Heart right ventricle (tissue), 16 donors: ENCODE measurements at places on chromosomes 6 and 20.

DNA sequence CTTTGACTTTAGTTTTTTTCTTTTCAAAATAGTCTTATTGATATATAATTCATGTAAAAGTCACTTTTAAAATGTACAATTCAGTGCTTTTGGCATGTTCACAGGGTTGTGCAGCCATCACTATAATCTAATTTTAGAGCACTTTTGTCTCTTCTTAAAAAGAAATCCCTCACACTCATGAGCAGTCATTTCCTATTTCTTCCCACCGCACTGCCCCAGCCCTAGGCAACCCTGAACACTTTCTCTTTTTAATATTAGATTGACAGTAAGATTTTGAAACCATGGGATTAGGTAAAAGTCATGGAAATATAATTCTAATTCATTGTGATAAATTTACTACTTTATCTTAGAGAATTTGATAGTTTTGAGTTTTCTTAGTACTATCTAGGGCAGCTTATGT is 309.4 kb downstream of the UTRN start:
- peaks cover 5% of the 10 kb centered on the region for H3K4me1 ChIP-seq
- no peak for DNase-seq
- H3K36me3 ChIP-seq: no peaks in the 10 kb centered on the region
- no peak overlapping the region for H3K4me3 ChIP-seq
- no peak overlapping the region for H3K27ac ChIP-seq

DNA sequence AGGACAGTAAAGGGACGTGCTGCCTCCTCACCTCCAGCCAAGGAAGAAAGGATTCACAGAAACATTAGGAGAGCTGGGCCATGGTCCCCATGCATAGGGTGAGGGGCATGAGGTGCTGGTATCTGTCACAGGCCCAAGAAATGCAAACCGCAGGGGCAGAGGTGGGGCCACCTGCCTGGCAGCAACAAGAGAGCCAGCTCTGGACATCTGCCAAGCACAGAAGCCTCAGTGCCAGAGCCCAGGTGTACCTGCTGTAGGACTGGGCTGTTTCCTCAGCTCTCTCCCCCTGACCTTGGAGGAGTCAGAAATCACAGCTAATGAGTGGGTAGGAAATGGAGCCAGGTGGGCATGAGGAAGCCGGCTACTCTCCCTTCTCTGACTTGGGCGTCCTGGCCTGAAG is 45.3 kb downstream of the SLC2A12 start:
- H3K4me1 ChIP-seq: no peaks in the 10 kb centered on the region
- no peaks in the 10 kb centered on the region for H3K27me3 ChIP-seq
- H3K4me3 ChIP-seq: no peak overlapping the region

GRCh38 chr20:6818033-6818808 is 50.7 kb downstream of the BMP2 start:
- H3K27ac ChIP-seq: no peak overlapping the region
- H3K4me1 ChIP-seq: no peaks in the 10 kb centered on the region
- DNase-seq: no peak
- no peaks in the 10 kb centered on the region for H3K36me3 ChIP-seq
- H3K27me3 ChIP-seq: peaks cover 17% of the 10 kb centered on the region
- no peak overlapping the region for H3K4me3 ChIP-seq

DNA sequence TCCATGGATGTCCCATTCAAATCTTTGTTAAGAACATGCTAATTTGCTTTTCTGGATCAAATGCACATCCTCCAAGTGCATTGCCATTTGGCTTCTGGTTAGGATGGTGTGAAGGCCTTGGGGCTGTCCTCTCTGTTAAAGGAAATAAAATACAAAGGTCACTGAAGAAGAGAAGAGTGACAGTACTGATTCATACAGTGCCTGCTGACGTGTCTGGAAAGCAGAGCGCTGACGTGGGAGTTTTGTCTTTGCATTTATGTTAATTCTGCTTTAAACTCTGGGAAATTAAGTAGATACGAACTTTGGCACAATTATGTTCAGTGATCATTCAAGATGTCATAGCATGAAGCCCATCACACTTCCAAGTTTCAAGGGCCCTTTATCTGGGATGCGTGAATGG is 33.2 kb downstream of the SYNDIG1 start:
- H3K36me3 ChIP-seq: no peaks in the 10 kb centered on the region
- no peak for DNase-seq
- peaks cover 14% of the 10 kb centered on the region for H3K4me1 ChIP-seq
- H3K4me3 ChIP-seq: no peak overlapping the region

- H3K4me1 ChIP-seq: no peaks in the 10 kb centered on the region
- peaks cover 67% of the 10 kb centered on the region for H3K36me3 ChIP-seq
- no peak for DNase-seq
- H3K4me3 ChIP-seq: no peak overlapping the region
Measured at GRCh38 chr20:38905375-38905774, 20.8 kb upstream of the FAM83D start.

DNA sequence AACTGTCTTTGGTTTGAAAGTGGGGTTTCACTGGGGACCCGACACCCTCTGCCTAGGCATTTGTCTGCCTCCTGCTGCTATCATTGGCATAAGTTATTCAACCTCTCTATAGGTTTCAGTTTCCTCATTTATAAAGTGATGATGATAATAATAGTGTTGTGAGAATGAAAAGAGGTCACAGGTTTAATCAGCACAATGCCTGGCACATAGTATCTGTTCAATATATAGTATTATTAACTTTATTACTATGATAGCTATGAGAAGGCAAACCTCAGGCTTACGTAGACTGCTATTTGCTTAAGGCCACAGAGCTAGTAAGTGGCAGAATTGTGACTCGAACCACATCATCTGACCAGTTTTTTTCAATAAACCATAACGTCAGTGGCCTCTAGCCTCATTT is 256.8 kb downstream of the CDKAL1 start:
- no peak overlapping the region for H3K27ac ChIP-seq
- no peaks in the 10 kb centered on the region for H3K27me3 ChIP-seq
- H3K4me1 ChIP-seq: no peaks in the 10 kb centered on the region
- no peak overlapping the region for H3K4me3 ChIP-seq

GRCh38 chr20:51042064-51042463 is 19.2 kb upstream of the KCNG1 start:
- DNase-seq: no peak
- no peak overlapping the region for H3K27ac ChIP-seq
- no peak overlapping the region for H3K4me3 ChIP-seq
- H3K36me3 ChIP-seq: no peaks in the 10 kb centered on the region
- no peaks in the 10 kb centered on the region for H3K4me1 ChIP-seq

GRCh38 chr6:6701864-6702263 is 113.3 kb downstream of the LY86 start:
- no peak for DNase-seq
- peaks cover 28% of the 10 kb centered on the region for H3K4me1 ChIP-seq
- no peaks in the 10 kb centered on the region for H3K27me3 ChIP-seq
- H3K4me3 ChIP-seq: no peak overlapping the region

DNA sequence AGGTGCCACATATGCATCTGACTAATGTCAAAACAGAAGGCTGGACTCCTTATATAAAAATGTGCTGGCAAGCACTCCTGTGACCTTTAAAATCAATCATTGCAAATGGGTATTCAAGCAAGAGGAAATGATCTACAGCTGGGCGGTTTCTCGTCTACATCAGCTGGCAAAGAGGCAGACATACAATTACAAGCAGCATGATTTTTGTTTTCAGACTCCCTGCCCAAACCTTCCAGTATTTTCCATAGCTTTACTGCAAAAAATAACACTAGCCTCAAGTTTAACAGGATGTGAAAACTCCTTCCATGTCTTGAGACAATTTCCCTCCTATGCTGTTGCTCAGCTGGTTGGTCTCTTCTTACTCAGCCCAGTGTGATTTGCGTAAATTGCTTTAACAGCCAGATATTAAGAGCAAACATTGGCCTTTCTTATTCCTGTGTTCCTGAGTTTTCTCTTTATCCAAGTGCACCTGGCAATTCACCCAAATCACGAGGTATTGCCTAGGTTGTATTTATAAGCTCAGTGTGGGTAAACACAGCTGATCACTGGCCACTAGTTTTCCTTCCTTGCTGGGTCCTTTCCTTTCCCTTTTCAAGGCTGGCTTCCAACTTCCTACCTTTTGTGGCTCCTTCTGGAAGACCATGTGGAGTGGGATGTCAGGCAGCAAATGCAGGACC is 130.4 kb downstream of the MOXD1 start:
- peaks cover 7% of the 10 kb centered on the region for H3K27me3 ChIP-seq
- H3K36me3 ChIP-seq: no peaks in the 10 kb centered on the region
- no peak overlapping the region for H3K27ac ChIP-seq
- no peak overlapping the region for H3K4me3 ChIP-seq

DNA sequence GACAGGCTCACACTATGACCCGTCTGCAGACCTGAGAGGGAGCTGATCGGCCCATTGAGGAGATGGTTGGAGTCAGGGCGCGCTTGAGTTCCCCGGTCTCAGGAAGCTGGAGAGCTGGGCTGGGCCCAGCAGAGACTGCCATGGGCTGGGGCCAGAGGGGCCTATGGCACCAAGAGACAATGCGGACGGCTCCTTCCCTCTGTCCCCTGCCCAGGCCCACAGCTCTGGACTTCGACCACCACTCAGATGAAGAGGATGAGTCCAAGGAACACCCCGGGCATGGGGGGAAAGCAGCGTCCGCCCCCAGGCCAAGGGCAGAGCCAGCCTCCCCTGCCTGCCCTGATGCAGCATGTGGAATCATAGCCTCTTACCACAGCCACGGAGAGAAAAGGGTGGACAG is 40.2 kb upstream of the PHACTR3 start:
- no peak overlapping the region for H3K4me3 ChIP-seq
- peaks cover 23% of the 10 kb centered on the region for H3K27me3 ChIP-seq
- no peaks in the 10 kb centered on the region for H3K4me1 ChIP-seq
- DNase-seq: no peak
- no peaks in the 10 kb centered on the region for H3K36me3 ChIP-seq

DNA sequence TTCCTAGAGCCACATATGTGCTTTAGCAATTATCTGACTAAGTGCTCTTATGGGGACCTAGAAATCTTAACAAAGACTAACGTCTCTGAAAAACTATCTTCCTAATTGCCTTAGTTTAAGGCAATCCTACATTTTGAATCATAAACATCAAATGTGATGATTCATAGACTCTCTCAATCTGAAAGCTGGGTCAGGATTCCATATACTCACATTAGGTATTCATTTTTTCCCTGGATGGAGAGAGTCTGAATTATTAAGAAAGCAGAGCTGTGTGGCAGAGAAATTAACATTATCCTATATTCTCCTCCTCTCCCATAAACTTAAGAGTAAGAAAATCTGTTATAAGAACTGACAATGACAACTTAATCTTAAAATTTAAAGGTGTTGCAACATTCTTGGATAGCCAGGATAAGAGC is 1.6 kb upstream of the PRL start:
- no peak overlapping the region for H3K27ac ChIP-seq
- no peaks in the 10 kb centered on the region for H3K4me1 ChIP-seq
- DNase-seq: no peak
- H3K4me3 ChIP-seq: no peak overlapping the region
- H3K36me3 ChIP-seq: no peaks in the 10 kb centered on the region

DNA sequence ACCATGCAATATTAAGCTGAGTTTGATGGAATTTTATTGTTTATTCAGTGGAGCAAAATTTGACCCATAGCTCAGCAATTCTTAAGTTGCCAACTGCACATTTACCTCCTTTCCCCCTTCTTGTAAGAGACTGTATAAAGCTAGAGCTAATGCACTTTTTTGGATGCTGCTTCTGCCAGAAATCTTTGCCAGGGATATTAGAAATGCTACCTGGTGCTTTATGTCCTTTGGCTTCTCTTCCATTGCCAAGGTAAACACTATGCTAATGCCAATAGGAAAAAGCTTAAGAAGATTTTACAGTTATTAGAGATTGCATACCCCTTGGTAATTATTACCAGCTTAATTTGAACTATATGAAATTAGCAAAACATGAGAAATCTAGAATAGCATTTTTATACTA is 79.0 kb upstream of the OGFRL1 start:
- H3K27ac ChIP-seq: no peak overlapping the region
- DNase-seq: no peak
- no peaks in the 10 kb centered on the region for H3K27me3 ChIP-seq
- H3K4me3 ChIP-seq: no peak overlapping the region
- no peaks in the 10 kb centered on the region for H3K4me1 ChIP-seq
- H3K36me3 ChIP-seq: no peaks in the 10 kb centered on the region

DNA sequence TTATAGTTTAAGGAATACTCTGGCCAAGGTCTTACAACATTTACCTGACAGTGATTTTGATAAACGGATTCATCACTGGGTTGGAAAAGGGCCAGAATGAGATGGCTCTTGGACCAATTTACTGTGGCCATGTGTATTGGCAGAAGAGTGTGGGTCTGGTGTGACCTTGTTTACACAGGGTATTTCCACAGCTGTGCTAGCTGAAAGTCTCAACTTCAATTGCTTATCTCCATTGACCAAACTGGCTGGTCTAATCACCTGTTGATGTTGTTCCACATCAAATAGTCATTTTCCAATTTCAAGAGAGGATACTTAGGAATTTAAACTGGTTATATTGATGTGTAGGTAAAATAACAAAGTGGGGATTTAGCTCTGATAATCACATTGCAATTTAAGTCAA is 501.6 kb upstream of the MAP3K7 start:
- no peak overlapping the region for H3K4me3 ChIP-seq
- no peak for DNase-seq
- H3K36me3 ChIP-seq: no peaks in the 10 kb centered on the region
- H3K4me1 ChIP-seq: no peaks in the 10 kb centered on the region

- peak; percentile 86 for DNase-seq
- peaks cover 37% of the 10 kb centered on the region for H3K4me1 ChIP-seq
- peak overlapping the region; percentile 55 for H3K4me3 ChIP-seq
- H3K36me3 ChIP-seq: no peaks in the 10 kb centered on the region
- peak overlapping the region; percentile 94 for H3K27ac ChIP-seq
- H3K27me3 ChIP-seq: no peaks in the 10 kb centered on the region
Measured at GRCh38 chr6:41683523-41684310, 45.4 kb downstream of the MDFI start.

DNA sequence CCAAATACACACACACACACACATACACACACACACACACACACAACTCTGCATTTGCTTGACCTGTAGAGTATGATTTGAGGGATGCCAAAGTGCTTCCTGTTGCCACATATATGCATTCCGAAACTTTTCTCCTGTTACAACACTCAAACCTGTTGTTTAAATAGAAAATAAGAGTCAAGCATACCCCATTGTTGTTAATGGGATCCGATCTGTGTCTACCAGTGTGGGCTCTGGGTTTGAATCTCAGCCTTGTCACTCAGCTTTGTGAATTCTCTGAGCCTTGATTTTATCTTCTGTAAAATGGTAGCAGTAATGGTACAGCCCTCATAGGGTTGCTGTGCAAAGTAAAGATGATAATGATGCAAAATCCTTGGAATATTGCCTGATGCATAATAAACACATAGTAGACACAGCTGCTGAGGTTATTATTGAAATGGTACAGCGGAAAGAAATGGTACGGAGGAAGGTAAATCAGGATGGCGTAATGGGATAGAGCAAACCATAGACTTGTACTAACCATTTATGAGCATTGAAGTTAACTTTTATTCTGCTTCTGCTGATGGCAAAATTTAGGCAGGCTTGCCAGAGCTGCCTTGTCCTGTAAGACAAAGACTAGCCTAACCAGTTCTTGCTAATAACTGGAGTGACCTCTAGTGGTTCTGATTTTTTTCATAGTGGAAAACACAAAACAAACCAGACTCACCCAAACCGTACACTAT is 113.5 kb upstream of the PHACTR1 start:
- H3K27ac ChIP-seq: no peak overlapping the region
- H3K36me3 ChIP-seq: no peaks in the 10 kb centered on the region
- peak; percentile 13 for DNase-seq
- H3K4me1 ChIP-seq: peaks cover 11% of the 10 kb centered on the region
- H3K4me3 ChIP-seq: no peak overlapping the region

GRCh38 chr20:57211406-57211805 is 55.0 kb downstream of the BMP7 start:
- DNase-seq: no peak
- H3K4me3 ChIP-seq: no peak overlapping the region
- no peaks in the 10 kb centered on the region for H3K27me3 ChIP-seq
